ENCODE measurements at places on chromosomes 12 and 14.

- DNase-seq, result no peak
These were observed 831 bp upstream of the BTBD7 start for GRCh38 chr14:93333631-93334103.

- no peak for DNase-seq
These were observed 288.9 kb upstream of the CLEC14A start for GRCh38 chr14:38544776-38545175.

GRCh38 chr14:103656031-103656755 is 27.2 kb downstream of the KLC1 start:
- no peak for DNase-seq

GRCh38 chr12:89770391-89770790 is 61.8 kb upstream of the ATP2B1 start:
- no peak for DNase-seq

DNA sequence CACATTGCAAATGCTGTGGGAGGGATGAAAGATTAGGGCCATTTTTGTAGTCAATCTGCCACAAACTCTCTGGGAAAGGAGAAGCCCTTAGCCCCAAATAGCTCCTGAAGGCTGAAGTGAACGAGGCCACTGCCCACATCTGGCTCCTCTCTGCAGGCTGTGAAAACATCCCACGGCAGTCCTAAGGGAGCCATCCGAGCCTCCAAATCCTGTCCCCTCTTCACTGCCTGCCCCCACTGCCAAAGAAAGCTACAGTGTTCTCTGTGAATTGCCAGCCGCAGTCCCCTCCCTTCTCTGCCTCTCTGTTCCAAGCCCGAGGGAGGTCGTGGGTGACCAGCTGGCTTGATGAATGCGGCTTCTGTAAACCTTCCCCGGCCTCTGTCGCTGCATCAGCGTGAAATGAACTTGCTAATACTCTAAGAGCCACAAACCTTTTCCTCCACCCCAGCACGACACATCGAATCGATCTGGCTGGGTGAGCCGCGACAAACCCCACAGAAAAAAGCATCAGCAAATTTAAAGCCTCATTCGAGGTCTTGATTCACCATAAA is 180.7 kb upstream of the NRXN3 start:
- no peak for DNase-seq

All from right forelimb (tissue), 1 donor.